ENCODE measurements at places on chromosomes 12 and 14.

- DNase-seq, result no peak
Observed at GRCh38 chr14:64114796-64115195, 179.4 kb downstream of the ESR2 start.

GRCh38 chr12:11565752-11566151 lies 83.7 kb upstream of the ETV6 start:
- DNase-seq, result no peak

DNA sequence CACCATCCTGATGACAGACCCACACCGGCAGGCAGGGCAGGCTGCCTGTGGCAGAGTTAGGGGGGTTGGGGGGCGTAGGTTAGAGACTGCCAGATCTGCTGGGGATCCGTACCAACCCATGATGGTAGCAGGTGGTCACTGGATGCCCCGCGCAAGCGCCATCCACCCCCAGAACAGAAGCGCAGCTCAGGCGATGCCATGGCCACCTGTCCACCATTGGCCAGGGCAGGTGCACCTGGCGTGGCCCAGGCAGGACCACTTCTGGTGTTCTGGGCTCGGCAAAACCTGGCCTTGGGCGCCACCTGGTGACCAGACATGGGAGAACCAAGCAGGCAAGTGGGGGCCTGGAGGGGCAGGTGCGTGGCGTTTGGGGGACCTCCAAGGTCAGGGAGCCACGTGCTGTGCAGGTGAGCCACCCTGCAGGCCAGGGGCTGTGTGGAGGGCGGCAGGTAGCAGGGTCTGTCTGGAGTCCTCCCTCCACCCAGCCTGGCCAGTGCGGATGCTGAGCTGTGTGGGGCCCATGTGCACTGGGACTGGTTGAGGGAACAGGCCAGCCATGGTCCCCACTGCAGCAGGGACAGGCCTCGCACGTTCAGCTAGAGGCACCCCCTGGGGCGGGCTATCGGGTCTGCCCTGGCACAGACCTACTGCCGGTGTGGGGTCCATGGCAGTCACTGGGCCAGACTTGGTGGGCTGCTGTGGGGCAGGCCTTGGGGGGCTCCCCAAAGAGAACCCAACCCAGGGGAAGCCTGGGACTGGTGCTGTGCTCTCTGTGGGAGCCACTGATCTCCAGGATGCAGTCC lies 15.6 kb downstream of the BAG5 start:
- peak; percentile 91 for DNase-seq

DNA sequence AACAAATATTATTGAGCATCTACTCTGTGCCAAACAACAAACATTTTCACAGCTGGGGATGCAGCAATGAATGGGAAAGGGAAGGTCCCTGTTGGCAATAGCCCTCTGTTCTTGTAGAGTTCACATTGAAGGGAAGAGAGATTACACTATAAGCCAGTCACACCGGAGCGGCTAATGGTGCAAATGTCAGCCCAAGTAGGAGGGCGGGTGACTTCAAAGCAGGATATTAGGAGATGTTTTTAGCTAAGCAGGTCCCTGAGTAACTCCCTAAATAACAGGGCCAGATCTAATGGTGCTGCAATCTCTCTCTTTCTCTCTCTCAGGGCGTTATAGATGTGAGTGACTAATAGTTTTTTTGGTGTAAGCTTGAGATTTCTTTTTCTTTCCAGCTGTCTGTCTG lies 30.7 kb downstream of the FLVCR2 start:
- no peak for DNase-seq

DNA sequence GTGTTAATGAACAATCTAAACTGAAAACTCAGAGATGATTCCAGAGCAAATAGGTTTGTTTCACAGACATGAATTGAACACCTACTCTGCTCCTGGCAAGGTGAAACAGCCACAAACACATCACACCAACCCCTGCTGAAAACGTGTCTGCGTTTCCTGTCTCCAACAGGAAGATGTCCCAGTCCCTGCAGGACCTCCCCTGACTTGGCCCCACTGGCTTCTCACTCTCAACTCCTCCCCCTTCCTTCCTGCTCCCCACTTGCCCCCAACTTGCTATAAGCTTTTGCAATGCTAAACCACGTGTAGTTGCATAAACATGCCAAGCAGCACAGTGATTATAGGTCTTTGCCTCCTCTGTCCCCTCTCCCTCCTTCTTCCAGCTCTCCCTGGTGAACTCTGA lies 567.6 kb downstream of the BCL11B start:
- no peak for DNase-seq

GRCh38 chr12:47804171-47804570 lies 15.5 kb downstream of the HDAC7 start:
- no peak for DNase-seq

DNA sequence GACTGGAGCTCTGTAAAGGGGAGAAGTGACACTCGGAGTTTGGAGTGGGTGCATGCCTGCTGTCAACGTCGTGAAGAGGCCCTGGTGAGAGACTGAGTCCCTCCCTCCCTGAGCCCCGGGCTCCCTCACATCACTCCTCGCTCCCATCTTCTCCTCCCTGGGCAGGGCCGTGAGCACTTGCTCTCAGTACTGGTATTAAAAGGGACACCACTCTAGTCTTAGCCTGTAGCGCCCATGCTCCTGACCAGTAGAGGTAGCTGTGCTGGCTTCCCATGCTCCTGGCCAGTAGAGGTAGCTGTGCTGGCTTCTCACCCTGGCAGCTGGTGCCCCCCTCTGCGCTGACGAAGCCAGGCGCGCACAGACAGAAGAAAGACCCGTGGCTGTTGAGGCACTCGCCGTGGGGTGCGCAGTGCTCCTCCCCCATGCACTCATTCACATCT lies 14.7 kb downstream of the ISCA2 start:
- DNase-seq, result no peak

GRCh38 chr12:4974217-4974616 lies 64.5 kb downstream of the KCNA1 start:
- no peak for DNase-seq

GRCh38 chr12:3138941-3139511 lies 61.8 kb downstream of the TSPAN9 start:
- DNase-seq, result no peak

- DNase-seq, result no peak
Observed at GRCh38 chr14:54344445-54344844, 52.4 kb upstream of the CDKN3 start.

DNA sequence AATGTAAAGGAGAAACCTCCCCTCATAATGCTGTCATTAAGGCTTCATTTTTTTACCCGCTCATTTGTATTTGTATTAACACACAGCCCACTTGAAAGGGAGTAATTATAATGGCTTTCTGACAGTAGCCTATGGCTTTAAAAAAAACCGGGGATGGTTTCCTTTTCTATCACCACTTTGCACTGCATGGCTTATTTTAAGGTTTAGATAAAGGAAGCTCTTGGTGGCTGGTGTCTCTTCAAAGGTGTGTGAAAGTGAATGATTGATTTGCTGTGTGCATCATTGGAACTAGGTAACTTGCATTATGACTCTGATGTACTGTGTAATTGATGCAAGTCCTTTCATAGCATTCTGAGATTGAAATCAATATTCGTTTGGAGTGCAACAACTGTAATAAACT lies 80.7 kb downstream of the NPAS3 start:
- no peak for DNase-seq

DNA sequence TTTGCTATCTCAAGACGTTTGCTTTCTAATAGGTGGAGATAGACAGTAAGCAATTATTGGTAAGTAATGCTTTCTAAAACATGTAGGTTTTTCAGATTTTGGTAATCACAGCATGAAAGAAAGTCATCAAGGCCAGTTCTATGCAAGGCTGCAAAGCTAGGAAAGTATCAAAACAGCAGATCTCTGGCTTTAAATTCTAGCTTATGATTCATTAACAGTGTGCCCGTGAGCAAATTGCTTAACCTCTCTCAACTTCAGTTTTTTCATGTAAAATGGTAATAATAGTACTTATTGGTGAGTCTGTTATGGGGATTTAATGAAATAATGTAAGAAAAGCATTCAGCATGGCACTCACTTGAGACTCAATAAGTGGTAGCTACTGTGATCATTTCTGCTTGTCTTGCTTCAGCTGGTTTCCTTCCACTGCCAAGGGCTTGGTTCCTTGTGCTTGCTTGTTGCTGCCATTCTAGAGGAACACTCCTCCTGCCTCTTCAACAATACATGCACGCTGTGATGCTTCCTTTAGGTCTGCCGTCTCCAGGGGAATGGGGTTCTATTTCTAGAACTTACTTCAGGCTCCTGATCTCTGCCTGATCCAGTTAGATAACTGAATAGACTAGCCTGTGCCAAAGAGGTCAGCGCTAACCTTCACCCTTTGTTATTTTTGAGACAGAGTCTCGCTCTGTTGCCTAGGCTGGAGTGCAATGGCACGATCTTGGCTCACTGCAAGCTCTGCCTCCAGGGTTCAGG lies 88.4 kb downstream of the CAND1 start:
- DNase-seq, result no peak

GRCh38 chr12:55847603-55848291 lies 5.0 kb upstream of the MMP19 start:
- DNase-seq, result no peak

- DNase-seq, result no peak
Observed at GRCh38 chr14:23725980-23726710, 90.0 kb downstream of the DHRS2 start.

DNA sequence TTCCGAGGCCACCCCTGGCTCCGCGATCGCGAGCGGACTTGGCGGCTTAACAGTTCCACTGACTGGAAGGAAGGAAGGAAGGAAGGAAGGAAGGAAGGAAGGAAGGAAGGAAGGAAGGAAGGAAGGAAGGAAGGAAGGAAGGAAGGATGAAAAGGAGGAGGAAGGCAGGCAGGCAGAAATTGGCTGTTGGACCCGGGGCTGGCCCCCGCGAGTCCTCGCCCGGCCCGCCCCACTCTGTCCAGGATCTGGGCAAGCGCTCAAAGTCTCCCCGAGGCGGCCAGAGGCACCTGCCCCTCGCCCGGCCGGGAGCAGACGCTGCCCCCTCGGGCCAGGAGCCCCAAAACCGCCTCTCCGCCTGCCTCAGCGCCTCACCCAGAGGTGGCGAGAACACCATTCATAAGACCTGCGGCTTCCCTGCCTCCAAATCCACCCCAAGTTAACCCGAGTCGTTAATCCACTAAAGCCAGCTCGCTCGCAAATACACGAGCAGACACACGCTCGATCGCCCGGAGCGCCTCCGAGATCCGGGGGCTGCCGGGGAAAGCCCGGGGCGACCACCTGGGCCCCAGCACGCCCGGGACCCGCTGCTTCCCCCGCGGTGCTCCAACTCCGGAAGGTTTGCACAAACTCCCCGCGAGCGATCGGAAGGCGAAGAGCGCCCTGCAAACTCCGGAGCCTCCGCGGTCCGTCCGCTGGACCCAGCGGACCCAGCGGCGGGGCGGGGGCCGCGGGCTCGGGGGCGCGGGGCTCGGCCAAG lies 844 bp downstream of the DPF3 start:
- peak; percentile 45 for DNase-seq

- DNase-seq, result no peak
Observed at GRCh38 chr14:79552778-79553177, 658.5 kb downstream of the DIO2 start.

DNA sequence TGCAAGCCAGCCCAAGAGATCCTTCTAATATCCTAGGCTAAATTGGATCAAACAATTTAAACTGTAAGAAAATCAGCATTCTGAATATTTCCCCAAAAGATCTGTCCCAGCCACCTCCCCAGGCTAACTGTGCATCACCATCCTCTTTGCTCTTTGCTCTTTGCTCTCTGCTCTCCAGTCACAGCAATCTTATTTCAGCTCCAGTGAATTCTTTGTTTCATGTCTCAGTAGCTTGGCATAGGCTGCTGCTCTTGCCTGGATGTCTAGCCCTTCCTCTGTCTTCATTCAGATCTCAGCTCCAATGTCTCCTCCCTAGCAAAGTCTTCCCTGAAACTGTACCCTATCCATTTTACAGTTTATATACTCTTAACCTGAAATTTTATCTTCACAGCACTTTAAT lies 399.8 kb upstream of the USP15 start:
- no peak for DNase-seq

DNA sequence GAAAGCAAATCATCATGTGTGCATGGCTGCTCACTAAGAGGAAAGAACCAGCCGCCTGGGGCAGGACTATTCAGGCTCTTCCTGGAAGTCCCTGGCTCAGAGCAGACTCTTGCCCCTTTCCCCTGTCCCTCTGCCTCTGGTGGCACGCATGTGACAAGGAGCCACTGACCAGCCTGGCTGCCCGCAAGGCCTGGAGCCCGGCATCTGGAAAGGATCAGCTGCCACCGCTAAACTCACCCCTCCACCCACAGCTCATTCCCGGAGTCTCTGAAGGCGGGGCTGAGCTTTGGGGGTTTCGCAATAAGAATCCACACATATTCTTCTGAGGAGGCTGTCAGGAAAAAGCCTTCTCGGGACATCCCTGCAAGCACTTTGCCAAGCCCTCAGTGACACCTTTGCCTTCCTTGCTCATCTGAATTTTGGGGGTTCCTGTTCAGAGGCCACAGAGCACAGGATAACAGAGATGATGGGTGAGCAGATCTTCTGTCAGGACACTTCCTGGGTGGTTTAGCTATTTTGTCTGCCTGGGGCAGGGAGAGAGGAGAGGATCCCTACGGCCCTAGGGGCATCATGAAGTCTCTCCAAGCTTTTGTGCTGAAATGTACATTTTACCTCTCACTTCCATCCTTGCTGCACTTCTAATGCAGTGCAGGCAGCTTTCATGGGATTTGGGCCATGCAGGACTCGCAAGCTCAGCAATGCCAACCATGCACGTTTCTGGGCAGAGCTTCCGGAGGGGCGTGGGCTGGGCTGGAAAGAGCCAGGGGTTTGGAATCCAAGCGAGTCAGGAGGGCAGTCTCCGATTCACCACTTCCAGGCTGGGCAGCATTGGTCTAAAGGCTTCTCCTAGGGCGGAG lies 124.8 kb upstream of the MAP1LC3B2 start:
- no peak for DNase-seq

DNA sequence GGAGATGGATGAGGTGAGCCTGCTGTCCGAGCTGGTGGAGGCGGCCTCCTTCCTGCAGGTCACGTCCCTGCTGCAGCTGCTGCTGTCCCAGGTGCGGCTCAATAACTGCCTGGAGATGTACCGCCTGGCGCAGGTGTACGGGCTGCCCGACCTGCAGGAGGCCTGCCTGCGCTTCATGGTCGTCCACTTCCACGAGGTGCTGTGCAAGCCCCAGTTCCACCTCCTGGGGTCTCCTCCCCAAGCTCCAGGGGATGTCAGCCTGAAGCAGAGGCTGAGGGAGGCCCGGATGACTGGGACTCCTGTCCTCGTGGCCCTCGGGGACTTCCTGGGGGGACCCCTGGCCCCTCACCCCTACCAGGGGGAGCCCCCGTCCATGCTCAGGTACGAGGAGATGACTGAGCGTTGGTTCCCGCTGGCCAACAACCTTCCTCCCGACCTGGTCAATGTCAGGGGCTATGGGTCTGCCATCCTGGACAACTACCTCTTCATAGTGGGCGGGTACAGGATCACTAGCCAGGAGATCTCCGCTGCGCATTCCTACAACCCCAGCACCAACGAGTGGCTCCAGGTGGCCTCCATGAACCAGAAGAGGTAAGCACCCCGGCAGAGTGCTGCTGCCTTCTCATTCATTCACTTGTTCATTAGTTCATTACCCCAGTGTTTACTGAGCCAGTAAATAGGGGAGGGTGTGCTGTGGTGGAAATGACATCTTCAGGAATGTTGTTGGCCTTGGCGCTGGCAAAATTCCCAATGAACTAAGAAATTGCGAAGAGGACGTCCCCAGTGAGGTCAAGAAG lies 774 bp upstream of the MANSC4 start:
- peak; percentile 48 for DNase-seq

GRCh38 chr12:104426926-104427546 lies 29.7 kb upstream of the CHST11 start:
- no peak for DNase-seq

Data from GM10248 (cell line).